Esophagus muscularis mucosa (tissue), 4 donors: ENCODE measurements at places on chromosomes 3 and 15. TPM values are rescaled to one million over a fixed set of nuclear protein-coding genes. Genes with fewer than 3 reads are reported as not detected.

The HDAC11 gene
- total RNA-seq, result 15.8 TPM

The CKMT1A gene
- total RNA-seq, result not detected

The SCAMP5 gene
- total RNA-seq, result 4.8 TPM

The ATP2B2 gene
- total RNA-seq, result under 0.01 TPM

The DPPA2 gene
- total RNA-seq, result not detected

The FGF7 gene
- 53.5 TPM for total RNA-seq

The GOLGA6L4 gene
- 4.2 TPM for total RNA-seq

The DOCK3 gene
- total RNA-seq, result 5.5 TPM

The ANAPC13 gene
- total RNA-seq, result 78.9 TPM

The IMP3 gene
- 56.6 TPM for total RNA-seq

The PTH1R gene
- 26.8 TPM for total RNA-seq

The FBXO40 gene
- not detected for total RNA-seq

The AQP9 gene
- 0.98 TPM for total RNA-seq

The SLC7A14 gene
- 0.58 TPM for total RNA-seq

The IGSF10 gene
- 3.0 TPM for total RNA-seq

The GHRL gene
- total RNA-seq, result not detected

The RLBP1 gene
- 0.50 TPM for total RNA-seq

The UROC1 gene
- not detected for total RNA-seq

The PRTG gene
- 1.7 TPM for total RNA-seq

The TUSC7 gene
- total RNA-seq, result not detected

The TMEM212 gene
- total RNA-seq, result not detected

The CCRL2 gene
- 2.3 TPM for total RNA-seq

The GALNT15 gene
- 146 TPM for total RNA-seq

The ZXDC gene
- total RNA-seq, result 25.8 TPM

The SNX1 gene
- total RNA-seq, result 86.5 TPM

The FSD2 gene
- total RNA-seq, result not detected

The STARD5 gene
- total RNA-seq, result 3.3 TPM

The CD276 gene
- 58.1 TPM for total RNA-seq

The CSPG4 gene
- total RNA-seq, result 195 TPM

The RPN1 gene
- total RNA-seq, result 164 TPM

The ROPN1B gene
- total RNA-seq, result not detected

The FOXB1 gene
- total RNA-seq, result not detected

The MYO5C gene
- 5.1 TPM for total RNA-seq

The FGD5 gene
- 16.2 TPM for total RNA-seq

The PLAAT1 gene
- 0.99 TPM for total RNA-seq

The PP2D1 gene
- not detected for total RNA-seq

The USP13 gene
- 10.5 TPM for total RNA-seq

The ABI3BP gene
- total RNA-seq, result 67.3 TPM

The SUCNR1 gene
- total RNA-seq, result 0.19 TPM

The KCNAB1 gene
- total RNA-seq, result 2.3 TPM

The GPR27 gene
- 2.5 TPM for total RNA-seq

The SLC38A3 gene
- not detected for total RNA-seq

The SRGAP3 gene
- 3.7 TPM for total RNA-seq

The TMEM158 gene
- total RNA-seq, result 6.4 TPM

The C2CD4A gene
- total RNA-seq, result not detected

The MRPS25 gene
- 32.3 TPM for total RNA-seq

The EXD1 gene
- total RNA-seq, result not detected

The TMC3 gene
- 0.42 TPM for total RNA-seq

The SCN11A gene
- total RNA-seq, result 0.71 TPM

The ATP10A gene
- 25.7 TPM for total RNA-seq

The NR2E3 gene
- total RNA-seq, result not detected

The LRRC15 gene
- 0.34 TPM for total RNA-seq

The GRK7 gene
- total RNA-seq, result not detected

The GOLGA6L10 gene
- total RNA-seq, result 1.7 TPM

The SEMA3B gene
- 37.4 TPM for total RNA-seq

The CFAP20DC gene
- 0.17 TPM for total RNA-seq

The LMOD3 gene
- 1.7 TPM for total RNA-seq

The LCMT2 gene
- total RNA-seq, result 5.8 TPM
